Stimulated activated CD4-positive, alpha-beta T cell treated with anti-CD3 and anti-CD28 coated beads, Interleukin-1b, Interleukin-23, amount 100 ng/mL, for 48 hours (primary cell): ENCODE measurements at places on chromosomes 16 and 17.

- no peak for DNase-seq
Observed at GRCh38 chr16:50668368-50669008, 12.6 kb downstream of the SNX20 start.

GRCh38 chr17:79189305-79189704, 114.7 kb downstream of the ENGASE start:
- no peak for DNase-seq

GRCh38 chr17:74465378-74466110, 890 bp upstream of the CD300A start:
- no peak for DNase-seq

GRCh38 chr17:538181-538973, 176.3 kb downstream of the VPS53 start:
- no peak for DNase-seq

- DNase-seq, result peak; percentile 73
Observed at GRCh38 chr17:19766421-19767270, 18.5 kb upstream of the ALDH3A1 start.

DNA sequence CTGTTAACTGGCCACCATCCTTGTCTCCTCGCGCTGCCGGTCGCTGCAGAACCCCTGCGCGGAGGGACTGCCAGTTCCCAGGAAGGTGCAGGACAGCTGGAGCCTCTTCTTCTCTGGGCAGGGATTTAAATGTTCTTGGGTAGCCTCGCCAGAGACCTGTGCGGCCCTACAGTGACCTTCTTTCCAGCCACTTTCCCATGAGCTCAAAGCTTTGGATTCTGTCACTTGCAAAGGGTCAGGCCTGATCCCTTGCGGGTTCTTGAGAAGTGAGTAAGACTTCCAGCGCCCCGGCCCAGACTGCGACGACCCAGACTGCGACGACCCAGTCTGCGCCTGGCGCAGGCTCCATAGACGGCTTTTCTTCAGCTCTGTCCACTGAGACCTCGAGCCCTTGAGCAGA, 1.4 kb upstream of the SLFN5 start:
- DNase-seq, result peak; percentile 37

DNA sequence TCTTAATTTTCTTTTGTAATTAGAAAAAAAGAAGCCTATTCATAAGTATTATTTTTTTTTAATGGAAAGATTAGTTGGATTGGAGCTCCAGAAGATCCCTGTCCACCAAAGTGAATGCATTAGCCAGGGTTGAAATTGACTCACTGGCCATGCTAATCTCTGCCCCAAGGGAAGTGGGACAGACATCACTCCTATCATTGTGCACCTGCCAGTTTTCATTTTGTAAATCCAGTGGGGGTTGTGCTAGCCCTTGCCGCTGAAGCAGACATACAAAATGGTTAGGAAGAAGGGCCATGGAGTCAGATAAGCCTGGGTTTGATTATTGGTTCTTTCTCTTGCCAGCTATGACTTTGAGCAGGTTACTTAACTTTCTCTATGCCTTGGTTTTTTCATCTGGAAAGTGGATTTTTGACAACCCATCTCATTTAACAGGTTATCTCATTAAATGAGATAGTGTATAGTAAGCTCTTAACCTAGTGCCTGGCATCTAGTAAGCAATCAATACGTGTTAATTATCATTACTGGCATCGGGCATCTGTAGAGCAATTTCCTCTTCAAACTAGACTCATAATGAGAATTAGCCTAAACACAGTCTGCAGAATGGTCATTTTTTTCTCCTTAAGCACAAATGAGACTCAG, 216.9 kb downstream of the IRX3 start:
- DNase-seq, result no peak

- peak; percentile 87 for DNase-seq
Observed at GRCh38 chr17:8118769-8119580, 661 bp upstream of the ALOXE3 start.

GRCh38 chr16:59212492-59213024, 478.4 kb upstream of the GOT2 start:
- DNase-seq, result no peak
